ENCODE measurements at places on chromosomes 3 and 15.

- no peak for DNase-seq
Observed at GRCh38 chr15:57143511-57144078, 225.2 kb downstream of the TCF12 start.

- no peak for DNase-seq
Observed at GRCh38 chr3:128541246-128541645, 48.2 kb upstream of the GATA2 start.

DNA sequence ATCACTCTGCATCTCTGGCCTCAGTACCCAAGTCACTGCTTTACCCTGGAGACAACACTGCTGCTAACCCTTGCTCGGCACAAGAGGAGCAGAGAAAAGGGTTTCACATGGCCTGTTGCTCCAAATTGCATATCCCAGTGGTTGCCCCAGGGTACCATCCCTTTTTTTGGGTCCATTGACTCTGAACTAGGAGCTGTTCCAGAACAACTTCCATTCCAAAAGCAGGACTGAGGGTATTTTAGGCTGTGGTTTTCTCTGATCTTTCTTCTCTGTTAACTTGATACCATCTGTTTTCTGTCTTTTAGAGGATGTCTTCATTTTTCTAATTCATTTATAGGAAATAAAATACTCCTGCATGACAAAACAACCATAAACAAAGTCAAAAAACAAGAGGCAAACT is 17.3 kb upstream of the RYK start:
- DNase-seq = no peak

- no peak for DNase-seq
Observed at GRCh38 chr3:144968750-144969350, 997.2 kb downstream of the DIPK2A start.

DNA sequence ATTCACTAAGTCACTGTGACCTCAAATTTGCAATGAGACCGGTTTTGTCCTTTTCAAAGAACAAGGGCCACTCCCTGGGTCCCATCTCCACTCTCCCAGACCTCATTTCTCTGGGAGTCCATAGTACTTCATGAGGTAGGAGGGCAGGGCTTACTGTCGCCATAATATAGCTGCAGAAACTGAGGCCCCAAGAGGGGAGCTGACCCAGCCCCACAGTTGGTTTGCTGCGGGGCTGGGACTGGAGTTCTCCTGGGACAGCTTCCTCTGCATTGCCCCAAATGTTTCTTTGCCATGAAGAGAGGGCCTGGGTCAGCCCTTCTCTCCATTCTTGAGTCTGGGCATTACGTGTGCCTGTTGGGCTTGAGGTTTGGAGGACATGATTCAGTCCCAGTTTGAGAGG is 60.1 kb downstream of the ITGA11 start:
- no peak for DNase-seq

DNA sequence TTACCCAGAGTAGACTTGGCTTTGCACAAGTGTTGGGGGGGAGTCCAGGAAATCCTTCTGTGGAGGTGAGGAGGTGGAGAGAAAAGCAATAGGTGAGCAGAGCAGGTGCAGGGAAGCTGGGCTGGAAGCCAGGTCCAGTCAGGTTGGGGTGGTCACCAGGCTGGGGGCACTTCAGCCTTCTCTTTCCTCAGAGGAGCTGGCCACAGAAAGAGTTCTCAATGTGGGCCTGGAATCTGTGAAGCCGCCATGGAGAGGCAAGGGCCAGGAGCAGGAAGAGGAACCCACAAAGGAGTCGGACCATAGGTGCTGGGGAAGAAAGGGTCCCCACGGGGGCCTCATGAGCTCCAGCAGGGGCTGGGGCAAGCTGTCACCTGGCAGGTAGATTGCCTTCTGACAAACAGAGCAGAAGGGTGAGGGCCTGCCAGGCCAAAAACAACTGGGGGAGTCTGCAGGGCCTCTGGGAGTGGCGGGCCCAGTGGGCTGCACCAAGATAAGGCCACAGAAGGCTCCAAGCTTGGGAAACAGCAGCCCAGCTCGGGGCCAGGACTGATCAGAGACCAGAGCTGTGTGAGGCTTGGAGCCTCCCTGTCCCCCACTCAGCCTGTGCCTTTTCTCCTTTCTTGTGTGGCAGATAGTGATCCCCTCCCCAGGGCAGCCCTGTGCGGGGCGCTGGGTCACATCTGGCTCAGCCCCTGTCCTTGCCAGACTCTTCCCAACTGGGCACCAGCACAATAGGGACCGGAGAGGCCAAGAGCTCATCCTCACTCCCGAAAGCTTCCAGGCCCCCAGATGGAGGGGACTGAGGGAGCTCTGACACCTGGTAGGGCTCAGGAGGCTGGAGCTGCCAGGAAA is 53.0 kb upstream of the FGD5 start:
- no peak for DNase-seq

- DNase-seq = no peak
Observed at GRCh38 chr3:188489639-188490405, 335.9 kb downstream of the LPP start.

DNA sequence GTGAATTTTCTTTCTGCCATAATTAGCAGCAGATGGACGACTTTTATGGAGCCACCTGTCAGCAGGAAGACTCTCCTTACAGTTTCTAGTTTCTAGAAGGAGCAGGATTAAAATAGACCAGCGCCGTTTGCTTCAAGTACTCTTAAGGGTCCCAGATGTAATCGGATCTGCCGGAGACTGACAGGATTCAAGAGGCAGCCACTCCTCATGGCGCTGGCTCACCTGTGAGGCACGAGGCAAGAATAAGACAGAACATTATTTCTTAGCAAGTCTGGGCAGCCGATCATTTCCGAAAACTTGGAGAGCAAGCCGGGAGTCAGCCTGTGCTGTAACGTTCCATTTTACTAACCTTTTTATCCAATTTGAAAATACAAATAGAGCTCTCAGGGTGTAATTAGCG is 410.4 kb upstream of the RORA start:
- DNase-seq = no peak

GRCh38 chr15:88814393-88814792 is 11.2 kb downstream of the ACAN start:
- DNase-seq = no peak

DNA sequence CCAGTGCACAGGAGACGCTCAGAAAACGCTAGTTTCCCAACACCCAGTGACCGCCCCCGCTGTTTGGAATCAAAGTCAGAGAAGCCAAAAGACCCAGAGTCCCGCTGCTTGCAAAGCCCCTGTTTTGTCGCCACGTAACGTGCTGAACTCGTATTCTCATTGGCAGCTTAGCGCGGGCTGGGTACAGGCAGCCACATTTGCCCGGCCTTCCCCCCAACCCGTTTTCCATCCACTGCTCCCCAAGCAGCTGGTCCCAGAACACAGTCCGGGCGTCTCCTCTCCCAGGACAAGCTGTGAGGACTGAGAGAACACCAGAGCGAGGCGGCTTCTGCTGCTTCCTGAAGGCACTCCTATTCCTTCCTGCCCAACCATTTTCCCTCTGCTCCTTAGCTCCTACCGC is 54.8 kb downstream of the RASGRF1 start:
- no peak for DNase-seq

All from posterior cingulate gyrus (tissue), 11 donors.